ENCODE measurements at places on chromosomes 4 and X.
A peak's percentile ranks its signal among the peaks of the same experiment; 100 is the strongest.

DNA sequence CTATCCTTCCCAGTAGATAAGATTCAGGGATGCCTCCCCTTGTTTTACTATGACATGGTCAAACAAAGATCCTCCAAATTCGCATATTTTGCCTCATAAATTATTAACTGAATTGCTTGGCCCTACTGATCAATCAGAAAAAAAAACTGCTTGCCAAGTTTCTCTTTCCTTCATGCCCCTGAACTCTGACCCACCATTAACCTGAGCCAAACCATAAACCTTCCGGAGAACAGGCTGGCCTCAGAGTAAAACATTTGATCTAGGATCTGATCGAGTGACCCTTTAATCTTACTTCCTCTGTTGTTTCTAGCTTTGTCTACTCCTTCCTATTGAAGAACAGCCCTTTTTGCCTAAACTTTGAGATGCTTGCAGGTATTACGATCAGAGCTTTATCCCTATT is 209.7 kb upstream of the FAM47A start:
- no peak for ATAC-seq

DNA sequence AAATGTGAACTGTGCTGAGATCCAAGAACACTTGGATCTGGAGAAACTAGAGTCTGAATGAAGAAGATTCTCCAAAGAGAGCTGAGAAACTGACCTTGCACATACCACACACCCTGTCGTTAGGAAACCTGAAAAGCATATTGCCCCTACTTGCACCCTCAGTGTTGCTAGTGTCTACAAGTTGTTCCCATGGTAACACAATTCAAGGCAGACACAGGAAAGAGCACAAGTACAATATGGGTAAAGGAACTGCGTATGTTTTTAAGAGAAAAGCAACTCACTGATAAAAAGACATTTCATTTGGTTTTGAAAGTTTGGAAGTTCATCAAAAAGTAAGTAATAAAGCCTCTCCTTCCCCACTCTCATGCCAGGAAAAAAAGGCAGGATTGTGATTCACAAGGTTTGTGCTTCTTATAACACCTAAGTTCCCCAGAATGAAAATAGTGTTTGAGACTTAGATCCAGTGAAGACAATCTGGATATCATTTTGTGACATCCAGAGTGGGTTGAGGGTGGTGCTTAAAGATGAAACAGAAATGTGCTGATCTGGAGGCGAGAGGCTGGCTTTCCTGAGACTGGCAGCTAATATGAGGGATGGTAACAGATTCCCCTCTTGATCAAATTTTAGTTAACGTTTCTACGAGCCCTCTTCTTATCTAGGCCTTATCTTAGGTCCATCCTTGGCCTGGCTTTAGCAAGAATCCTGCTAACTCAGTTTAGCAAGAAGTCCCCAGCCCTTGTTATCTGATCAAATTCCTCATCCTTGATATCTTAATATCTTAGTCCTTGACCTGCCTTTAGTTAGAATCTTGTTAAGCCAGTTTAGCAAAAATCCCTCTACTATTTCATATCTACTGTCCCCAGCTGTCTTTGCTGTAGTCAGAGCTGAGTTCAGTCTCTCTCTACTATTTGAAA is 42.3 kb downstream of the NIPAL1 start:
- ATAC-seq, result no peak

- no peak for ATAC-seq
These were observed 578.3 kb upstream of the FRG1 start for GRCh38 chr4:189362364-189362763.

DNA sequence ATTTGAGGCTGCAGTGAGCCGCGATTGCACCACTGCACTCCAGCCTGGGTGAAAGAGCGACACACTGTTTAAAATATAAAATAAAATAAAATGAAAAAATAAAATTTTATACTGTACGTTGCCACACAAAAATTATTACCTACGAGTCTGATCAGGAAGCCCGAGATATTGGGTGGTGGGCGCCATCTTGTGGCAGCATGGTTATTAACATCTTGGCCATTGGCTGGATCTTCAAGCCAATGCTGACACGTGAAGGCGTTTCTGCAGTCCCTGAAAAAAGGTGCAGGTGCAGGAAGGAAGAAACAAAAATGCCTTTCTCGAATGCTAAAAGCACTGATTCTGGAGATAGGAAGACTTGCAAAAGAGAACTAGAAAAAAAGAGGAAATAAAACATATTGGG is 4.9 kb upstream of the TLR8 start:
- peak; percentile 31 for ATAC-seq

DNA sequence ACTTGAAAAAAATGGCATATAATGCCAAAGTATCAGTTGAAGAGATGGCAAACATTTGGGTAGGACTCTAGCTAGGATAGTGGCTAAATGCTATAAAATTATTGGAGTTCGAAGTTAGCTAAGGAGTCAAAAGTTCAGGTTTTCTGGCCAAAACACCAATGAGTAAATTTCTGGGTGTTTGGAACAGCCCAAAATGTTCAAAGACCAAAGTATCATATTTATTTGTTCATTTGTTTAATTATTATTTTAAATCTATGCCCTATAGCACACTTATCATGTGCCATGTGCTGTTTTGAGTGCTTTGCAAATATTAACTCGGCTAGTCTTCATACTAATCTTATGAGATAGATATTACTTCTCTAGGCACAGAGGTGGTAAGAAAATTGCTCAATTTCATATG is 285.5 kb downstream of the TEX13C start:
- ATAC-seq, result no peak

DNA sequence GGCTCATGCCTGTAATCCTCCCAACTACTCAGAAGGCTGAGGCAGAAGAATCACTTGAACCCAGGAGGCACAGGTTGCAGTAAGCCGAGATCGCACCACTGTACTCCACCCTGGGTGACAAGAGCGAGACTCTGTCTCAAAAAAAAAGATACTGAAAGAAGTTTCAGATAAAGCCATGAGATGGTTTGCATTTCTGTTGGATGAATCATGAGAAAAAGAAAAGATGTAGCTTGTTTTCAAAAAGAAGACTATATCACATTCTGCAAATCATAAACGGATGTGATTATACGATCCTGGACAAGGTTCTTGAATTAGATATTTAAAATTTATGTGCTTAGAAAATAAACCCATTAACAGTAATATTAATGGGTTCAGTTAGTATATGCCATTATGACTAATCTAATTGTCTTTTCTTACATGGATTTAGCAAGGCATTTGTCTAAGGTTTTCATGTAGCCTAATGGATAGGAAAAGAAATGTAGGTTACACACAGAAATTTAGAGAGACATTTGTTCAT is 345.9 kb downstream of the SLC7A11 start:
- no peak for ATAC-seq

GRCh38 chr4:88230461-88230891 is 53.9 kb downstream of the PPM1K start:
- no peak for ATAC-seq

DNA sequence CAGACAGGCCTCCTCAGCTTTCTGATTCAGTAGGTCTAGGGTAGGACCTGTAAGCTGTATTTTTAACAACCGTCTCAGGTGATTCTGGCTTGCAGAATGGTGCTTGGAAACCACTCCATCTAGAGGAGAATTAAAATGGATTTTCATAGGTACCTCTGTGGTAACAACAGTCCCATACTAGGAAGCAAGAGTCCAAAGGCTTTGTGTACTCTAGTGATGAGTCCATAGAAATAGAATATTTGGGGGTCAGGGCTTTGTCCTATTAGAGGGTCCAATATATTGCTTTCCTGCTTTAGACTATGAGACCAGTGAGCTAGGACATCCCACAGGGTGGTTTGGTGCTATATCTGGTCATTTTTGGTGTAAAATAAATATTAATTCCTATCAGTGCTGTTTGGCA is 242.0 kb downstream of the SCFD2 start:
- ATAC-seq, result no peak

- no peak for ATAC-seq
These were observed 26.0 kb upstream of the AWAT1 start for GRCh38 chrX:70208479-70208878.

DNA sequence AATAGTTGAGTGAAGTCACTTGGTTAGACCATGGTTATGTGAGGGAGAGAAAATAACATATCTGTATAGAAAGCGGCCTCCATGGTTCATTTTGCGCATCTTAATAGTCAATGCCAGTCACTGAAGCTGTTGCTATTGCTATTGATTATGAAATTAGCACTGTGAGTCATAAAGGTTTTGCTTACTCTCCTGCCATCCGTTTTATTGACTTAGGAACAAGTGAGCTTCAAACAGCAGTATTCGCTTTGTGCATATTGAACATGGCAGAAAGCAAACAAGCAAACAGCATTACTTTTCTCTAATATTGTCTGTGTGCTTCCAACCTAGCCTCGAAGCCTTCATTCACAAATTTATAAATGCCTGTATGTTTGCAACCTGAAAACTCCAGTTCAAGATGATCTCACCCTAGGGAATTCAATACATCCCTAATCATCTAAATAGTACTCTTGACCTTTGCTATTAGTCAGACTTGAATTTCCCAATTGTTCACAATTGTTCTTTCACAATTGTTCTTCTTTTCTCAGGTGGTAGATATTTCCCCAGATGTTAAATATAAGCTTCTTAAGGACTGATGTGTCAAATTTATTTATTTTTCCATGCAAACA is 55.9 kb upstream of the GABRA2 start:
- no peak for ATAC-seq

GRCh38 chrX:154457491-154458115 is 478 bp upstream of the PLXNA3 start:
- peak; percentile 44 for ATAC-seq

- ATAC-seq, result no peak
These were observed 228.7 kb downstream of the PRDM5 start for GRCh38 chr4:120693816-120694215.

GRCh38 chr4:8317474-8317873 is 47.9 kb downstream of the HTRA3 start:
- no peak for ATAC-seq

DNA sequence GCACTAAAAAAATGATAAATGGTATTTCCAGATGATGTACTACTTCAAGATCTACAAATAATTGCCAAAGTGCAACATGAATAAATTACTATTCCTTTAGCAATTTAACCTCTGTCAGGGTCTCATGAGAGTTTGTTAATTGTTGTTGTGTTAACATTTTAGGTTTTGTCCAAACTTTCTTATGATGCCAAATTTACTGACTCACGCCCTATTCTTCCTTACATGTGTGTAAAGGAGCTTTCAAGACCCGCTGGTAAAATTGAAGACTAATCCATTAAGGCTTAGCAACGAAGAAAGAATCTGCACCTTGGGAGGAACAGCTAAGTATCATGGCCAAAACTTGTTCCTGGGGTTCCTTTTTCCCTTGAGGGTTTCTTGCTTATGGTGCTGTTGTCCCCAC is 252.7 kb upstream of the JADE1 start:
- no peak for ATAC-seq

DNA sequence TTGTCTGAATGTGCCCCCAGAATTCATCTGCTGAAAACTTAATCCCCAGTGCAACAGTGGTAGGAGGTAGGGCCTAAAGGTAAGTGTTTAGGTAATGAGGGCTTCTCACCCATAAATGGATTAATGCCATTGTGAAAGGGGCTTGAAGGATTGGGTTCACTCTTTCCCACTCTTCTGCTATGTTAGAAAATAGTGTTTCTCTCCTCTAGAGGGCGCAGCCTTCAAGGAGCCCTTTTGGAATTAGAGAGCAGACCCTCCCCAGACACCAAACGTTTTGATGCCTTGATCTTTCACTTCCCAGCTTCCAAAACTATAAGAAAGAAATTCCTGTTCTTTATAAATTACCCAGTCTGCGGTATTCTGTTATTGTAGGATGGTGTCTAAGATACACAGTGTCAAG is 706.4 kb downstream of the SMARCA1 start:
- no peak for ATAC-seq

- no peak for ATAC-seq
These were observed 24.4 kb downstream of the IGSF1 start for GRCh38 chrX:131264665-131265064.

DNA sequence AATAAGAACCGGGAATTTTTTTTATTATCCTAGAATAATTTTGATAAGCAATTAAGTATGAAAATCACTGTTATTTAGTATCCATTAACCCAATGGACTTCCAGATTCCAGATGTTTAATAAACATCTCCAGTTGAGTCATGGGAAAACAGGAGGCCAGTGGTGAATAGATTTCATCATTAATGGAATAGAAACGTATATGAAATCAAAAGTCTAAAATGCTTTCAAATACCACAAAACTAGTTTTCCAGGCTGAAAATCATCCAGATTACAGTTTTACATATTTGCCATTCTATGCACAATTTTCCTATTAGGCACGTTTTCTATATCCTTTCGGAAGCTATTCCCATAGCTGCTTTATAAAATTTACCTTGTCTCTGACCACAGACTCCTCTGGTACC is 35.0 kb downstream of the IRF2 start:
- no peak for ATAC-seq

DNA sequence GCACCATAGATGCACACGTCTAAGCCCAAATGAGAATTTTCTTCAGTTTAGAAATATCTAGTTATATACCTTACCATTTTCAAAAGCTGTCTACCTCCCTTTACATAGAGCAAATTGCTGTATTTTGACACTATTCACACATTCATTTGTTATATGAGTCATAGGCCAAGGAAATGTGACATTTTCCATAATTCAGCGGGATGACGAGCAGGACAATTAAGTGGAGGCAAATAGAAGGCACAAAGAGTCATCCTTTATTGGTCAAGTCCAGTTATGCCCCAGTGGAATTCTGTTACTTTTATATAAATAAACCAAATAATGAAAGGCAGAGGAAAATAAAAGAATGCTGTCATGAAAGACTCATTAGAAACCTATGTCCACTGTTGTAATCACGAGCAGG is 27.9 kb downstream of the FGF13 start:
- no peak for ATAC-seq

GRCh38 chrX:96987228-96987627 is 103.5 kb downstream of the RPA4 start:
- no peak for ATAC-seq

- no peak for ATAC-seq
These were observed 30.1 kb upstream of the SPARCL1 start for GRCh38 chr4:87559090-87559837.

GRCh38 chr4:182225257-182225852 is 17.8 kb upstream of the TENM3 start:
- no peak for ATAC-seq

GRCh38 chr4:62627671-62628070 is 1427.5 kb downstream of the ADGRL3 start:
- no peak for ATAC-seq

- ATAC-seq, result no peak
These were observed 215.0 kb downstream of the HTR2C start for GRCh38 chrX:114798907-114799306.
